ENCODE measurements at places on chromosomes 1 and 21.
A peak's percentile ranks its signal among the peaks of the same experiment; 100 is the strongest.

- no peak for DNase-seq
Measured at GRCh38 chr1:229972600-229973296, 94.3 kb upstream of the GALNT2 start.

DNA sequence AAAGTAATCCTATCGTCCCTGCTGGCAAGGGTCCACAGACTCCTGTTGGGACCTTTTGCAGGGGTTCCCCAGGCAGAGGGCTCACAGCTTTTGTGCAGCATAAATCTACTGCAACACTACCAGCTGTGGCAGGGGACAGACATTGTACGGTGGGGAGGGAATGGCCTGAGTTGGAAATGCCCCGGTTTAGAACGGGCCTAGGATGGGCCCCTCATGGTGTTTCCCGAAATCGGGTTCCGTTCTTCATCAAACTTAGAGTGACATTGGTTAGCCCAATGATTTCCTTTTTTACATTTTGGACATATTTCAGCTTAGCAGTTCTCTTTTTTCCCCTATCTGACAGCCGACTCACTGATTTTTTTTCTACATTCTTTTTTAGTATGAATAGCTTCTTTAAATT, 26.5 kb upstream of the SAMD11 start:
- no peak for DNase-seq

GRCh38 chr1:25989440-25990234, 8.2 kb downstream of the PAFAH2 start:
- peak; percentile 25 for DNase-seq

DNA sequence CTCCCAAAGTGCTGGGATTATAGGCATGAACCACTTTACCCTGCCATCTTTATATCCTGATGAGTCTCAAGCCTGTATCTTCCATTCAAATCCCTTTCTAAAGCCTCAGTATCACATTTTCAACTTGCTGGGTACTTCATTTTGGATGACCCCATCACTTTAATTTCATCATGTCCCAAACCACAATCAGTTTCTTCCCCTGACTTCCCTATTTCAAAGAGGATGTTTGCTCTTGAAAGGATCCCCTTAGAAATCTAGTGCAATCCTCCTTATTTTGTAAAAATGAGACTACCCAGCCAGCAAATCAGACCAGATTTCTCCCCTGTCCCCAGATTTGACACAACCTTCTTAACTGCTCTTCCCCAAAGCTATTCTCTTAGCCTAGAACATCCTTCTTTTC, 7.0 kb upstream of the TRIT1 start:
- no peak for DNase-seq

Data from CD8-positive, alpha-beta T cell (primary cell).